MG63 (cell line): ENCODE measurements at places on chromosomes 3 and 15. TPM values are rescaled to one million over a fixed set of nuclear protein-coding genes. Genes with fewer than 3 reads are reported as not detected.

Gene CASR
- total RNA-seq, result not detected in 2 replicates

Gene IL17RD
- 0.91 and 2.5 TPM in 2 replicates for total RNA-seq

Gene IL5RA
- total RNA-seq, result not detected in 2 replicates

Gene VIPR1
- not detected in 2 replicates for total RNA-seq

Gene TRAK1
- total RNA-seq, result 7.1 and 8.2 TPM in 2 replicates

Gene GPR149
- not detected in 2 replicates for total RNA-seq

Gene ARIH1
- total RNA-seq, result 19.7 and 62.6 TPM in 2 replicates

Gene CDCP1
- 0.03 and 1.3 TPM in 2 replicates for total RNA-seq

Gene MCF2L2
- not detected in 2 replicates for total RNA-seq

Gene PPP1R14D
- not detected in 2 replicates for total RNA-seq

Gene OXTR
- total RNA-seq, result 0.03 and 0.15 TPM in 2 replicates

Gene CCDC39
- not detected in 2 replicates for total RNA-seq

Gene PRTG
- 0.42 and 2.9 TPM in 2 replicates for total RNA-seq

Gene RLBP1
- total RNA-seq, result not detected in 2 replicates

Gene CIDEC
- not detected in 2 replicates for total RNA-seq

Gene BTBD1
- 90.8 and 91.9 TPM in 2 replicates for total RNA-seq

Gene VGLL4
- 21.1 and 42.2 TPM in 2 replicates for total RNA-seq

Gene GRIP2
- not detected in 2 replicates for total RNA-seq

Gene TMF1
- 2.7 and 4.2 TPM in 2 replicates for total RNA-seq

Gene SPATA16
- not detected in 2 replicates for total RNA-seq

Gene SLC15A2
- not detected in 2 replicates for total RNA-seq

Gene ZNF502
- total RNA-seq, result 0.89 and 2.9 TPM in 2 replicates

Gene GADL1
- total RNA-seq, result not detected in 2 replicates

Gene COL6A5
- not detected in 2 replicates for total RNA-seq

Gene NPRL2
- total RNA-seq, result 14.3 and 16.0 TPM in 2 replicates

Gene HAPLN3
- 0.47 and 1.7 TPM in 2 replicates for total RNA-seq

Gene MYEF2
- total RNA-seq, result 5.6 and 7.6 TPM in 2 replicates

Gene SPTSSB
- total RNA-seq, result not detected in 2 replicates

Gene ABI3BP
- total RNA-seq, result 1.1 and 2.1 TPM in 2 replicates

Gene BFSP2
- not detected in 2 replicates for total RNA-seq

Gene PAQR5
- 8.6 and 8.9 TPM in 2 replicates for total RNA-seq

Gene ATP8B4
- not detected in 2 replicates for total RNA-seq

Gene TMEM212
- not detected in 2 replicates for total RNA-seq

Gene FANCD2OS
- not detected in 2 replicates for total RNA-seq

Gene PP2D1
- not detected in 2 replicates for total RNA-seq

Gene IDH3A
- 67.3 and 87.9 TPM in 2 replicates for total RNA-seq

Gene TOPAZ1
- not detected in 2 replicates for total RNA-seq

Gene AGTR1
- total RNA-seq, result not detected in 2 replicates

Gene BNC1
- 23.5 and 28.6 TPM in 2 replicates for total RNA-seq

Gene THPO
- total RNA-seq, result not detected in 2 replicates

Gene RARB
- 1.5 and 2.4 TPM in 2 replicates for total RNA-seq

Gene RAB43
- total RNA-seq, result 10.7 and 13.6 TPM in 2 replicates

Gene HHATL
- total RNA-seq, result not detected in 2 replicates

Gene KBTBD12
- not detected in 2 replicates for total RNA-seq

Gene NDN
- total RNA-seq, result 42.0 and 43.3 TPM in 2 replicates

Gene AMIGO3
- total RNA-seq, result 2.1 TPM in 1 of 2 replicates, not detected in the other
